ENCODE measurements at places on chromosomes 7 and 10. TPM values are rescaled to one million over a fixed set of nuclear protein-coding genes. Genes with fewer than 3 reads are reported as not detected.

Gene LFNG
- total RNA-seq: 115 TPM

DNA sequence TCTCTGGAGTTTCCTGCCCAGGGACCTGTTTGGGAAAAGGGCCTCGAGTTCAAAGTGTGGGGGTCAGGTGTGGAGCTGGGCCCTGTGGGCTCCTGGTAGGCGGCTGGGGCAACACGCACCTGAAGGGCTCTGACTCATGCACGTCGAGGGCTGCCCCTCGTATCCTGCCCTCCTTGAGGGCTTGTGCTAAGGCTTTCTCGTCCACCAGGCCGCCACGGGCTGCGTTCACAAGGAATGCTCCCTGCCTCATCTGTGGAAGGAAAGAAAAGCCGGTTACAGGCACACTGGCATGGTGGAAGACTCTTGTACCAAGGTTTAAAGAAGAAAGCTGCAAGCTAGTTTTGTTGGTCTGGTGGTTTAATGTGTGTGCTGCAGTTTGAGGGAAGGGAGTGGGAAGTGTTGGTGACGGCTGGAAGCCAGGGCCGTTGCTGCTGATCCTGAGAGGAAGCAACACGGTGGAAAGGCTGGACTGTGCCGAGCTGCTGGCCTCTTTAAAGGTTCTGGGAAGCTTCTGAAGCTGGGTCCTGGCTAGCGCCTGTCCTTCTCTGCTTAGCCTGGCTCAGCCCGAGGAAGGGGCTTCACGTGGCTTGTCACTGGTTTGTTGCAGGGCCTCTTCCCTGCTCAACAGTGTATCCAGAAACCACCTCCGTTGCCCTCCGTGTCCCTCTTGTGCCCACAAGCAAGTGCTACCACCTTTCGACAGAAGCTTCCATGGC, 52.0 kb downstream of the ZRANB1 start:
- peak; percentile 14 for DNase-seq

DNA sequence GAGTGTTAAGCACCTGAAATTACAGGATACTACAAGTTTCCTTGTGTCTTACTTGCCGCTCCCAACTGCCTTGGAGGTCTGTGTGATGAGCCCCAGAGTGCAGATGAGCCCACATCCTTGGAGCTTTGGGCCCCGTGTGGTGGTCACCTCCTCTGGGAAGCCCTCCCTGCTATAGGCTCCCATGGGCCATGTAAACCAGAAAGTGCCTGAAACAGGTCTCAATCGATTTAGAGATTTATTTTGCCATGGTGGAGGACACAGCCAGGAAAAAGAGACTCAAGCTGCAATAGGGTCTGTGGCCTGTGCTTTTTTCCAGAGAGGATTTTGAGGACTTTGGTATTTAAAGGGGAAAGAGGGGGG, 89.4 kb upstream of the KCTD7 start:
- DNase-seq: no peak

- no peak for DNase-seq
Measured at GRCh38 chr7:158558816-158559215, 28.8 kb downstream of the PTPRN2 start.

DNA sequence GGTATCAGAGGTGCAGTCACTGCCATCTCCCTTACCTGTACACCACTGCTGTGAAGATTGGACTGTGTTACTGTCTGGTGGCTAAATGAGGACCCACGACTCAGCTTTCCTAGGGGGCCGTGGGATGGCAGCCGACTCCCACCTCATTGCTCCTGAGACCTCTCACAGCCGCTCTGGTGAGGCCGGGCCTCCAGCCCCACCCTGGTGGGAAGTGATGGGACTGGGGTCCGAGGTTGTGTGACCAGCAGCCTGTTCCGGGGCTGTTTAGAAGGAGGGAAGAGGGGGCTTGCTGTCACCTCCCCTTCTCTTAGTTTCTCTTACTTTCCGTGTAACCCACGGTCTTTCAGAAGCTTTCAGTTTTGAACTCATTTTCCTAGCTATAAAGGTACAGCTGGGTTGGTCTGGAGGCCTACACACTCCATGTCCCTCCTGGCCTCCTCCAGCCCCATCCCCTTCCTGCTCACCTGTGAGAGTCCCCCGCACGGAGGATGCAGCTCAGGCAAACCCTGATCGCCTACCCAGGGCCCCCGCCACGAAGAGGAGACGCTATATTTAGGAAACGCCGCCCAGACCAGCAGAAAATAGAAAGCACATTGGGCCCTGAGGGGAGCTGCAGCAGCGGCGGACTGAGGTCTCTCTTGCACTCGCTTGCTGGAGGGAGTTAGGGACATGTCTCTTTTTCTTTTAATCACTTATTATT, 4.6 kb downstream of the EMX2 start:
- no peak for DNase-seq

DNA sequence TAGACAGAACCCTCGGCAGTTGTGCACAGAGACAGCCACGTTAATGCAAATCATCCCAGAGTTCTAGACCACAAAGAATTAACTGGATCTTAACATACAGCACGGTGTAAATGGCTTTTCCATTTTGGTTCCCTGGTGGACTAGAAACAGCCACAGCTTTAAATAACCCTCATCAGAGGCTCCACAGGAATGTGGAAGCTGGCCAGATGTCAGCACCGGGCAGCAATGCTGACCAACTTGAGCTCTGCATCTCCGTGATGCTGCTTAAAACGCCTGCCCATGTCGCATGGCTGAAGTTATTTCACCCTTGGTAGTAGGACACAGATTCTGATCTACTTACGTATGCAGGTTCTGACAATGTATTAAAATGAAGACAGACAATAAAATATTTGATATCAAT, 24.5 kb downstream of the RSU1 start:
- no peak for DNase-seq

Gene AIFM2
- total RNA-seq: 7.3 TPM

Gene MRM2
- total RNA-seq: 27.4 TPM

Gene PTN
- not detected for total RNA-seq

DNA sequence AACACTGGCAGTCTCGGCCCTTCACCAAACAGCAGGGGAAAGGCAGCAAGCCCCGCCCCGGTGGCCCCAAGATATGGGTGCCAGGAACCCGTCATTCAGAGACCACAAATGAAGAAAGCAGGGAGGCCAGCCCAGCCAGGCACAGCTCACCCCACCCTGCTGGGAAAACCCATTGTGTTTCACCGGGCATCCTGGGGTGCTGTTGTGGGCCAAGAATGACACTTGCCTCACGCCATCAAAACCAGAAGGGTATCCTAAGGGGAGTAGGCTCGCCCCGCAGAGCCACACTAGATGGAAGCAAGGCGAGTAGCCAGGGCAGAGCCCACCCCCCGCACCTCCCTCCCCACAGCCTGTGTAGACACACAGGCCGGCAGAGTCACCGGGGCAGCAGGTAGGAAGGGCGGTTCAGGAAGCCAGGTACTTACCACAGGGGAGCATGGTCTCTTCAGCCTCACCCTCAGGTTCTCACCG, 72.5 kb upstream of the KCNMA1 start:
- no peak for DNase-seq

Gene PRPS1L1
- total RNA-seq: not detected

- no peak for DNase-seq
Measured at GRCh38 chr7:64541438-64542359, 21.2 kb downstream of the ZNF680 start.

Gene CLCN1
- total RNA-seq: not detected

DNA sequence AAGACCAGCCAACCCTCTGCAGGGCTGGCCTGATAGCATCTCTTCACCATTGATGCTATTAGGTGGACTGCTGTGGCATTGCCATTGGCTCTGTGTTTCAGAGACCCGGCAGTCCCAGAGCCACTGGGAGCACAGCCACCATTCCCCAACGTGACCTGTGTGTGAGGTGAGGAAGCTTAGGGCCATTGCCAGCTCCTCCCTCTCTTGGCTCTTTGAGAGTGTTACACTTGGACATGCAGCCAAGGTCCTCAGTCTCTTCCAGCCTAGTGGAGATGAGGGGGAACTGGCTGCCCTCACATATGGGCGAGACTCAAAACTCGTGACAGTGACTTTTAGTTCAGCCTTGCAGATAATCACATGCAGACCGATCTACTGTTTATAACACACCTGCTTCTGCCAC, 39.3 kb upstream of the HMX3 start:
- no peak for DNase-seq

GRCh38 chr7:155001756-155002410, 1.0 kb downstream of the PAXIP1 start:
- no peak for DNase-seq

DNA sequence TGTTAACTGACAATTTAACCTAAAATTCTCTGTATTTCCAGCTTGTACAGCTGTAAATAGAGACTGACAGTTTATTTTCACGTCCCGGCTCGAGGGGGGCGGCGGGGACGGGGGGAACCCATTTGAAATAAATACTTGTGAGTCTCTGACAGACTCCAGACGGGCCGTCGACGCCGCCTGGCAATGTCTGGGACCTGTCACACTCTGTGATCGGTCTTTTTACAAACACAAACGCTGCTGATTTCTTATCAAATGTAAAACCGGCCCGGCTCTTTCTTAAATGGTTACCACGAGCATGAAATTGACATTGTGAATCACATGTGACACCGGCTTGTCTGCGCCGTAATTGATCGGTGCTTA, 57.0 kb downstream of the UNCX start:
- DNase-seq: peak; percentile 24

DNA sequence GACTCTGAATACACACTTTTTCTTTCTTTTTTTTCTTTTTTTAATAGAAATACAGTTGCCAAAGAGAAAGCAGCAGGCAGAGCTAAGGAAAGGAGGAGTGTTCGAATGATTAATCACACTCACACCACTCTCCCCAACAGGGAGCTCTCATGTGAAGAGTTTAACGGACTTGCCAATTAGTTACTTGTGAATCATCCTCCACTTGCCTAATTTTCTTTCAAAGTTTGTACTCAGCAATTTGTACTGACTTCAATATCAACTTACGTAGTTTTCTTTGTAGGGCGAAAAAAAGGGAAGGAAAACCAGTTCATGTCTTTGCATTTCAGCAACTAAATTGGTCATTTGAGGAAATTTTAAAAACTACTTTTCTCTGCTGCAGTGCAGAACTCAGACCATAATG, 109.2 kb downstream of the PIP4K2A start:
- no peak for DNase-seq

- DNase-seq: no peak
Measured at GRCh38 chr7:125061776-125062397, 132.3 kb upstream of the POT1 start.

DNA sequence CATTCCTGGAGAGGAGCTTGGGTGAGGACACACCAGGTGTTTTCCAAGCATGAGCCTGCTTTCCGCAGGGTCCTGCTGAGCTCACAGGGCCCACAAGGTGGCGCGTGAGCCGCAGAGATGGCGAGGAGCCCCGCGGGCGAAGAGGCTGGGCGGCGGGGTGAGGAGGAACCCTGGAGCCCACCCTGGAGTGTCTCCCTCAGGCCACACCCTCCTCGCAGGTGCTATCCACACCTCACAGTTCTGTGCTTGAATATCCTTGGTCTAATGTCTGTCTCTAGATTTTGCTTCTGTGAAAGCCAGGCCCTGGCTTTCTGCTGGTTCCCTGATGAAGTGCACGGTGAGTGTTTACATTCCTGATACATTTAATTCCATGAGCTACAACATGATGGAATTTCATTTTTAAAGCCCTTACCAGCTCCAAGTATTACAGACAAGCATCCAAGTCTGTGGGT, 433.6 kb downstream of the ACTR3B start:
- peak; percentile 33 for DNase-seq

GRCh38 chr10:34286136-34286739, 528.9 kb downstream of the PARD3 start:
- no peak for DNase-seq

Gene PLCE1
- not detected for total RNA-seq

DNA sequence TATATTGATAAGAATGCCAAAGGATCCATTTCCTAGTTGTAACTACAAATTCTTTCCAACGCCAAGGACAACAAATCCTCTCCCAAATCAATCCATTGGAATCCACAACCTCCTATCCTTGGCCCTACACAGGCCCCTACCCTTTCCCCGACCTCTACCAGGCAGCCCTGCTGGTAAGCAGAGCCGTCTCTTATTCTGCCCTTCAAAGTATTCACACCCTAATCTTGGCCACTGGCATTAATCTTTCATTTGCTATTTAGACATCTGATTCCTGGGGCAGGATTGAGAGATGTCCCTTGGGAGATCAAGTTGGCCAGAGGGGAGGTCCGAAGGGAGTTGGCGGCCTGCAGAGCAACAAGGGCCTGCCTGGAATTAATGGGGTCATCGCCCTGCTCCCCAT, 161.4 kb downstream of the PLXNA4 start:
- DNase-seq: no peak

DNA sequence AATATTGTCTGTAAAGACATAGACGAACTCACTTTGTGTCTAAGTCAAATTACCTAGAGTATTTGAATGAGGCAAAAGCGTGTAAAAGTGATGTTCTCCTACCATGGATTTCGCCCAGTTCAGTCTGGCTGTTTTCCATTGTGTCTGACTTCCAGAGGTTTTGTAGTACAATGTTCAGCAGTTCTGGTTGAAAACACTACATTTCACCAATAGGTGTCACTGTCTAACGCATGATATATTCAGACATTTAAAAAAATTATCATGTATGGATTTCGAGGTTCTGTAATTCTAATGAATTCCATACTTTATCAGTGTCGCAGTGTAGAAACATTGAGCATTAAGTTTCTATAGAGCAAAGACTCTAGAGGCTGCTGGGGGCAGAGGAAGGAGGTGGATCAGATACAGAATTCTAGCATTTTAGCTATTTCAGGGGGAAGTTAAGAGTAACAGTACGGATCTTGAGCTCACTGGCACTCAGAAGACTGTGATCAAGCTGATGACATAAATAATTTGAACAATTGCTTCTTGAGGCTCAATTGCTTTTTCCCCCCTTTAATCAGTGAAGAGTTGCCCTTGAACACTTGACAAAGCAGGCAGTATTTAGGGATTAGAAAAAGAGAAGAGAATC, 196.9 kb upstream of the RHOBTB1 start:
- DNase-seq: no peak

DNA sequence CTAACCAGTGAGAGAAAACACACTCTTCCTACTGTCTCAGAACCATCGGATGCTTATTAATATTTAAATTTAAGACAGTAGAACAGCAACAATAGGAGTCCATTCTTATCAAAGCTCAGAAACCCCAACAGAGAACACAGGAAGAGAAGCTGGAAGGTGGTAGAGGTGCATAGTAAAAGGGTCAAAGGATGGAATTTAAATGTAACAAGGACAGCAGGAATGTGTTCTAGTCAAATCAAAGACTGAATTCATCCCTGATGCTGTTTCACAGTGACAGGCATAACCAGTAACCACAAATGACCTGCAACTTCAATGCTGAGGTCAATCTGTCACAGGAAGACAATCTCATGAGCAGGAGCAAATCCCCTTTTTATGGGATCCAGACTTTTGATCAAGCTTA, 1259.7 kb downstream of the XPNPEP1 start:
- DNase-seq: no peak

GRCh38 chr7:38373155-38373554, 99.7 kb upstream of the TARP start:
- no peak for DNase-seq

- DNase-seq: no peak
Measured at GRCh38 chr7:4460597-4460996, 221.5 kb upstream of the FOXK1 start.

GRCh38 chr7:111103678-111104274, 12.8 kb downstream of the LRRN3 start:
- DNase-seq: no peak

Gene PRSS2
- total RNA-seq: not detected

Measured in activated naive CD8-positive, alpha-beta T cell treated with anti-CD3 and anti-CD28 coated beads, Interleukin-2, amount 10 ng/mL, durations not matched to agents 7 days and 5 days (primary cell).